Femur (tissue), 1 donor: ENCODE measurements at places on chromosomes 3 and 15.
A peak's percentile ranks its signal among the peaks of the same experiment; 100 is the strongest.

- DNase-seq: no peak
Observed at GRCh38 chr3:181948286-181948685, 236.6 kb downstream of the SOX2 start.

- DNase-seq: no peak
Observed at GRCh38 chr15:43352693-43353382, 18.0 kb downstream of the ZSCAN29 start.

DNA sequence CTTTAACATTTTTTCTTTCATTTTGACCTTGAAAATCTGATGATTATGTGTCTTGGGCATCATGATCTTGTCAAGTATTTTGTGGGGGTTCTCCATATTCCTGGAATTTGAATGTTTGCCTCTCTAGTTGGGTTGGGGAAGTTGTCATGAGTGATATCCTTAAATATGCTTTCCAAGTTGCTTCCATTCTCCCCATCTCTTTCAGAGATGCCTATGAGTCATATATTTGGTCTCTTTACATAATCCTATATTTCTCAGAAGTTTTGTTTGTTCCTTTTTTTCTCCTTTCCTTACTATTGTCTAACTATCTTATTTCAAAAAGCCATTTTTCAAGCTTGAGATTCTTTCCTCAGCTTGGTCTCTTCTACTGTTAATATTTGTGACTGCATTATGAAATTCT, 69.0 kb upstream of the CCDC80 start:
- DNase-seq: no peak

DNA sequence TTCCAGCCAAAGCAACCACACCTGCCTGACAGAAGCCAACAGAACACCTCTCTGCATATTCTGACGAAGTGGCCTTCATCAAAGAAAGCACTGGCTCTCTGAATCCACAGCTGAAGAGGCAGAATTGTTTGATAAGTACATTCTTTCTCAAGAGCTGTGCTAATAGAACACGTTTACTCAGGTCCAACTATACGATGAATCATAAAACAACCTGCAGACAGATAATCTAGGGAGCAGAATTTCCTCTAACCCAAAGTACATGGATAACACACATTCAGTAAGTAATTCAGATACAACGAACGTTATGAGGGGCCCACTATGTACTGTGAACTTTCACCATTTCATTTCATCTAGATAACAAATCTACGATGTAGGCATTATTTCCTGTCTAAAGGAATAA, 25.4 kb downstream of the ALDH1A2 start:
- DNase-seq: no peak

GRCh38 chr3:189334064-189334920, 162.5 kb downstream of the TPRG1 start:
- no peak for DNase-seq

GRCh38 chr15:33844597-33844996, 123.7 kb upstream of the CHRM5 start:
- DNase-seq: no peak

GRCh38 chr3:50519471-50520089, 16.1 kb upstream of the CACNA2D2 start:
- DNase-seq: peak; percentile 66

- no peak for DNase-seq
Observed at GRCh38 chr3:69791919-69792399, 52.7 kb downstream of the MITF start.

DNA sequence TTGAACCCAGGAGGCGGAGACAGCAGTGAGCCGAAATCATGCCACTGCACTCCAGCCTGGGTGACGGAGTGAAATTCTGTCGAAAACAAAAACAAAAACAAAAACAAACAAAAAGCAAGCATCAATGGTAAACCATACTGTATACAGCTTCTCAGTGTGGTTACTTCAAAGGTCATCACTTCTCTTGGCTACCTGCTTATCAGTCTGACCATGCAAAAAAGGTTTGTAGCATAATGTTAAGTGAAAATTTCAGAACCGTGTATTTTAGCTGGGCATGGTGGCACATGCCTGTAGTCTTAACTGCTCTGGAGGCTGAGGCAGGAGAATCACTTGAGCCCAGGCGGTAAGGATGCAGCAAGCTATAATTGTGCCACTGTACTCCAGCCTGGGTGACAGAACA, 4.2 kb downstream of the UBXN7 start:
- no peak for DNase-seq

DNA sequence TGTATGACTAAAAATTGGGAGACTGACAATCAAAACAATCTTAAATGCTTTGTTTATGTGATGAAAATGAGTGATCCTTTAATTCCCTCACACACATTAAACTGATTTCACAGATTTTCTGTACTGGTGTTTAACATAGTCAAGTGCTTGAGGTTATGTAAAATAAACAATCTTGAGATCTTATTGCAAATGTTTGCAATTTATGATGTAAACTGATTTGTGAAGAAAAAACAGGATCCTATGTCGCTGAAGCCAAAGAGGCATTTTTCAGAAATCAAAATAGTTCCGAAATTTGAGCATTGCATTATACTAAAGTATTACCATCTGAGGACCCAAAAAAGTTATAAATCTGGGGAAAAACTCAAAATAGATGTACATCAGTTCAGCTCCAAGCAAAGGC, 12.7 kb downstream of the SHOX2 start:
- no peak for DNase-seq

GRCh38 chr15:82969353-82969752, 16.7 kb upstream of the RAMAC start:
- no peak for DNase-seq

DNA sequence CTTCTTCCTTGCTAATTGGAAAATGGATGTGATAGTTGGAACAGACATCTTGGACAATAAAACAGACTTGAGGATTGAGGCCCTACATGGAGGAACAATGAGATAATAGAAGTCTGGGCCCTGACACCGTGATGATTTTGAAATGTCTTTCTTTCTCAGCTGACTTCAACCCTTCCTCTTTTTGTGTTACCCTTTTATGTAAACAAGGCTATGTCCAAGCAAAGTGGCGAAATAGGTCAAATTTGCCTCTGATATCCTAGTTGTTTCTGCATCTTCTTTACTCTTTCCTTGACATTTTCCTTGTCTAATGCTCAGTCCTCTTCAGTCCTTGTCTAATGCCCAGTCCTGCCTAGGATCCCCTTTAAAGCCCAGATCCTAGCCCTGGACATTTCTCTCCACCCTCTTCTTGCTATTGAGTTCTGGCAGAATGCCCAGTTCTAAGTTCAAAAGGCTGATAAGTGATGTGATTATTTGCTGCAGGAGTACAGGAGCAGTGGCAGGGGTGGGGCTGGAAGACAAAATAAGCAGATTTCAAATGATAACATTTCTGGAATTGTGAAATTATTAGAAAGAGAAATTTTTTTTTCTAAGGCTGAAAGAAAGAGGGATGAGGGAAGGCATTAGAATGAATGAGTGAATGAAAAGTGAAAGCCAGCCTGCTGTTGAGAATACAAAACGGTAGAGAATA, 6.5 kb upstream of the VPS8 start:
- no peak for DNase-seq

- DNase-seq: no peak
Observed at GRCh38 chr3:129766135-129766534, 127.4 kb downstream of the TMCC1 start.

GRCh38 chr15:74964794-74965193, 8.2 kb upstream of the RPP25 start:
- DNase-seq: peak; percentile 24

DNA sequence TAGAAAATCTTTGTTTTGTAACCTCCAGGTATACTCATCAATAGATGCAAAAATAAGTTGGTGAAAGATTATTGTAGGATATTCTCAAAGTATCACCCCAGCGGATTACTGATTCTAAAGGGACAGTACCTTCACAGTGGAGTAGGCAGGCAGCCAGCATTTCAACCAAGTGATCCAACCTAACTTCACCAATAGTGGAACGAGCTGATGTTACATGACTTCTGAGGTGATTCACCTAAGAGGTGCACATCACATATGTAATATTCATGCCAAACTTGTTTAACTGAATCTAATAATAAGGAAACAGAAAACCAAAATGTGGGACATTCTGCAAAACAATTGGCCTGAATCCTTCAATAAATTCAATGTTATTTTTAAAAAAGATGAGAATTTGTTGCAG, 14.3 kb downstream of the MYZAP start:
- no peak for DNase-seq

DNA sequence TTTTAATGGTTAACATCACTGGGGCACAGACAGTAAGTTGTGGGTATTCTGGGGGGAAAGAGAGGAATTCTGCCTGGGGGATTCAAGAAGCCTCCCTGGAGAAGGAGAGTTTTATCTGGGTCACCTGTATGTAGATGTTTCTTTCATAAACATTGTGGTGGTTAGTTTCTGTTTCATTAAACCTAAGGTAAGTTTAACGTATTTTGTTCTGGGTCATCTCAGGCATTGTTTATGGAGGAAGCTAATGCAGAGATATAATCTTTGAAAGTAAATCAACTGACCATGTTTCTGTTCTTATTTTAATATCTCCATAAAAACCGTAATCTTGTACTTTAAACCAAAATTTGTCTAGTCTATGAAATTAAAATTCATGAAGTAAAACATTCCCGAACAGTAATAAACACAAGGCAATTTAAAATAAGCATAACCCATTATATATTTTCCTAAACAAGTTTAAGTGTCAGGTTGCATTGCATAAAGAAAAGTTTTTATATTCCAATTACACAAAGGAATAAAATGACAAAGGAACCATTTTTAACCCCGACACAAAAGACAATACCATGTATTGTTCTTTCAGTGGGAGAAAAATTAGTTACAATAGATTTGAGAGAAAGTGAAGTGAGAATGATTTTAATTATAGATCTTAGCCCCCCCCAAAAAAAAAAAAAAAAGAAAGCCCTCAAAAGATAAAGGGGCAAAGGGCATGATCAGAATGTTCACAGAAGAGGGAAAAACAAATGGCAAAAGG, 274.6 kb upstream of the TBL1XR1 start:
- no peak for DNase-seq

DNA sequence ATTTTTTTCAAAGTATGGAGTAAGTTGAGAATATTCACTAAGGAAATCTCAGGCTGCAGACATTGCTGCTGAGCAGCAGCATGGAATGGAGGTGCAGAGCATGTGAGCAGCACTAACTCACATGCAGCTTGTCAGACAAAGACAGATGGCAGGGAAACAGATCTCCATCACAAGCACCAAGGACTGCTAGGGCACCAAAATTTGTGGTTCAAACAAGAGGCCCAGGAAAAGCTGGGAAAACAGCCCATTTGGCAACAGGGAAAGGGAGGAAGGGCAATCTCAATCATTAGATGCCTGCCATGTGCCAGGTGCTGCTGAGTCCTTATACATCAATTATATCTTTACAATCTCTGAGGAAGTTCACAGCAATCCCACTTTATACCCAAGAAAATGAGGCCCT, 47.2 kb upstream of the EIF1B start:
- no peak for DNase-seq

GRCh38 chr3:128845119-128845777, 34.2 kb upstream of the ACAD9 start:
- no peak for DNase-seq

DNA sequence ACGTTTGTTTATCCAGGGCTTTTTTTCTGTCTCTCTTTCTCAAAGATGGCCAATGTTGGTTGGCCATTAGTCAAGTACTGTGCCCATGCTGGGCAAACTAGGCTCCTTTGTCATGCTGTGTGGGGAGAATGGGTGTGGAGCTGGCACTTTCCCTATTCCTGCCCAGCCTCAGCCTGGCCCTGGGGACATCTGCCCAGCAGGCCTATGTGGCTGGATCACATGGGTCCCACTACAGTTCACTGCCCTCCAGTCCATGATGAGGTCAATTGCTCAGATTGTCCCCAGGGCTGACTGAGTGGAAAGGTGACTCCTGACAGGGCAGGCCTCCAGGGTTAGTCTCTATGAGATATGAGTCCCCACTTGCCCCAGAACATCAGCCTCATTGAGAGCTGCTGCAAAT, 54.4 kb upstream of the HERC1 start:
- DNase-seq: no peak
